ENCODE measurements at places on chromosomes 2 and 18. TPM values are rescaled to one million over a fixed set of nuclear protein-coding genes. Genes with fewer than 3 reads are reported as not detected.

- DNase-seq, result no peak
These were observed 29.2 kb upstream of the MSH2 start for GRCh38 chr2:47373747-47374146.

DNA sequence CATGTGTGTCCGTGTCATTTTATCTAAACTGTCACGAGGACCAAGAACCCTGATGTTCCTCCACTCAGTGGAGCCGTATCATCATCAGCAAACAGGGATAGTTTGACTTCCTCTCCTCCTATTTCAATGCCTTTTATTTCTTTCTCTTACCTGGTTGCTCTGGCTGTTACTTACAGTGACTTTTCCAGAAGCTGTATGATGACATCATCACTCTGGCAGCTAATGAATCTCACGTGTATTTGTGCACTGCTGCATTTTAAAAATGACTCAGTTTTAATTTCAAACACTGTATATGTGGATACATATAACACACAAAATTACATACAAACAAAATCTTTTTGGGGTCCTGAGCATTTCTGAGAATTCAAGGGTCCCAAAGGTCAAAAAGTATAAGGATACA is 481.4 kb downstream of the CDH2 start:
- peak; percentile 27 for DNase-seq

The NFU1 gene
- 32.1 TPM for total RNA-seq

The RETREG2 gene
- total RNA-seq, result 40.1 TPM

The SLC23A3 gene
- total RNA-seq, result not detected
